Occipital lobe (tissue), 3 donors: ENCODE measurements at places on chromosomes 3 and 15. TPM values are rescaled to one million over a fixed set of nuclear protein-coding genes. Genes with fewer than 3 reads are reported as not detected.

The CPB1 gene
- total RNA-seq = not detected

The TEX9 gene
- total RNA-seq = 23.2 TPM

The ADAMTS9 gene
- 17.3 TPM for total RNA-seq

The ECE2 gene
- total RNA-seq = 2.2 TPM

The FOXB1 gene
- total RNA-seq = not detected

The GOLGA8G gene
- total RNA-seq = not detected

The TMEM207 gene
- not detected for total RNA-seq

The HYAL1 gene
- total RNA-seq = 0.16 TPM

The MAP1A gene
- 35.7 TPM for total RNA-seq

The FAM219B gene
- total RNA-seq = 64.6 TPM

The MAP6D1 gene
- total RNA-seq = 4.5 TPM

The OR5K2 gene
- not detected for total RNA-seq

DNA sequence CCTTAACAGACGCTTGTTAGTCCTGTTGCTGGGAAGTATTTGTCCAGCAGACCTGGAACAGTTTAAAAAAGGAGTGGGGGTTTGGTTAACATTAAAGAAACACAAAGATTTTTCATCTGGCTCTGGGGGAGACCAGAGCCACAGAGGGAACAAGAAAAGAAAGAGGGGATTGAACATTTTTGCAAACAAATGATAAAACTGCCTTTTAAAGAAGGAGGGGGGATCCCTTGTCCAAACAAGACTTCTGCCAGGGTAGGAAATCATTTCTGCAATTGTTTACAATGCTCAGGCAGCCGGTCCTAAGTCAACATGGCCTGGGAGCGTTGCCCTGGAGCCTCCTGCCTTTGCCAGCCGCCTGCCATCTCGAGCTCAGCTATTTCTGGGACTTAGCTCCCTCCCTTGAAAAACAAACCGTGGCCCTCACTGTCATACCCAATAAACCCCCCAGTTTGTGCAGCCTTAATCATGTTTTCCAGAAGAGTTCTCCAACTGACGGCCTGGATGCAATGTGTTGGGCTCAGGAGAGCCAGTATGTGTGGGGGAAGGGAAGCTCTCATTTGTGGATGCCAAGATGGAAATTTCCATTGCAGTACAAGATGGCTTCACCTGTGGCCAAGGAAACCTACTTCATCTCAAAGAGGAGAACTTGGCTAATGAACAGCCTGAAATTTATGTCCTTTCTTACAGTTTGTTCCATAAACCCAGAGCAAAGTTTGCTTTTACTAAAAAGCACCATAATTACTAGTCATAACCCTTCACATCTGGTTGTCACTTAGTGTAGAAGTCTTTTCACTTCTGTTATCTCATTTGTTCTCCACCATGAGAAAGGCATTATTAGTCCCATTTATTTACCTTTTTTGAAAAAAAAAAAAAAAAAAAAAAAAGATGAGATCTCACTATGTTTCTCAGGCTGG lies 75.9 kb upstream of the RNU6-1 start:
- no peak for DNase-seq

GRCh38 chr15:51356983-51357382 lies 15.5 kb downstream of the GLDN start:
- DNase-seq = no peak

GRCh38 chr3:152443212-152444023 lies 174.7 kb downstream of the MBNL1 start:
- no peak for DNase-seq

GRCh38 chr15:98035577-98036010 lies 75.1 kb downstream of the ARRDC4 start:
- no peak for DNase-seq

- no peak for DNase-seq
These were observed 247.4 kb upstream of the CHRNA7 start for GRCh38 chr15:31782951-31783350.

GRCh38 chr3:60657972-60658371 lies 593.3 kb downstream of the FHIT start:
- no peak for DNase-seq

- no peak for DNase-seq
These were observed 3.7 kb upstream of the PLXNB1 start for GRCh38 chr3:48433472-48434118.

GRCh38 chr15:26352909-26353308 lies 420.0 kb downstream of the GABRB3 start:
- no peak for DNase-seq

GRCh38 chr15:29822100-29822683 lies at the start of gene TJP1:
Gene TJP1, minus strand, starts transcription at chr15:29822468. Its CDS starts 440 bp downstream, at chr15:29822028.
- DNase-seq = peak; percentile 57

DNA sequence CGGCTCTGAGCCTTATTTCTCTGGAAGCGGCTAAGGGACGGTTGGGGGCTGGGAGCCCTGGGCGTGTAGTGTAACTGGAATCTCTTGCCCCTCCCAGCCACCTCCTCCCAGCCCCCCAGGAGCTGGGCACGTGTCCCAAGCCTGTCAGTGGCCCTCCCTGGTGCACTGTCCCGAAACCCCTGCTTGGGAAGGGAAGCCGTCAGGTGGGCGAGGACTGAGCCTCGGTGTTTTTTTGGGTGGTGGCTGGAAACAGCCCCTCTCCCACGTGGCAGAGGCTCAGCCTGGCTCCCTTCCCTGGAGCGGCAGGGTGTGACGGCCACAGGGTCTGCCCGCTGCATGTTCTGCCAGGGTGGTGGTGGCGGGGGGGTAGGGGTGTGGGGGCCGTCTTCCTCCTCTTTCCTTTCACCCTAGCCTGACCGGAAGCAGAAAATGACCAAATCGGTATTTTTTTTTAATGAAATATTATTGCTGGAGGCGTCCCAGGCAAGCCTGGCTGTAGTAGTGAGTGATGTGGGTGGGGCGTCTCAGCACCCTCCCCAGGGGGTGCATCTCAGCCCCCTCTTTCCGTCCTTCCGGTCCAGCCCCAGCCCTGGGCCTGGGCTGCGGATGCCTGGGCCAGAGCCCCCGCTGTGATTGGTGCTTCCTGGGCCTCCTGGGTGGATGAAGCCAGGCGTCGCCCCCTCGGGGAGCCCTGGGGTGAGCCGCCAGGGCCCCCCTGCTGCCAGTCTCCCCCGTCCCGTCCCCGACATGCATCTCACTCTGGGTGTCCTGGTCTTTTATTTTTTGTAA lies 58.8 kb upstream of the GOLGA8A start:
- DNase-seq = no peak

GRCh38 chr3:73716418-73716817 lies 91.7 kb upstream of the PDZRN3 start:
- DNase-seq = no peak

DNA sequence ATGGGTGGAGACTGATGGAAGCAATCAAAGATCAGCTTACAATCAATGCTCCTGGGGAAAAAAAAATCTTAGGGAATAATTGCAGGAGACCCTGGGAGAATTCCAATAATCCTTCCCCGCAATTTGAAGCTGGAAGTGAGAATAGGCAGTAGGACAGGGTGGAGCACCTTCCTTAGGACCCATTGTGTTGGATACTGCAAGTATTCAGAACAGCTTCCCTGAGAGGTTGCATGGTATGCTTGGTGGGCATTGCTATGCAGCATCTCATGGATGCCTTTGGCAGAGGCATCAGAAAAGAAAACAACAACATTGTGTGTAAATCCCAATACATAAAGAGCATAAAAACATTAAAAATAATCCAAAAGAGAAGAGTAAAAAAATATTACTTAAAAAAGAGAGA lies 24.6 kb upstream of the DUT start:
- DNase-seq = no peak

DNA sequence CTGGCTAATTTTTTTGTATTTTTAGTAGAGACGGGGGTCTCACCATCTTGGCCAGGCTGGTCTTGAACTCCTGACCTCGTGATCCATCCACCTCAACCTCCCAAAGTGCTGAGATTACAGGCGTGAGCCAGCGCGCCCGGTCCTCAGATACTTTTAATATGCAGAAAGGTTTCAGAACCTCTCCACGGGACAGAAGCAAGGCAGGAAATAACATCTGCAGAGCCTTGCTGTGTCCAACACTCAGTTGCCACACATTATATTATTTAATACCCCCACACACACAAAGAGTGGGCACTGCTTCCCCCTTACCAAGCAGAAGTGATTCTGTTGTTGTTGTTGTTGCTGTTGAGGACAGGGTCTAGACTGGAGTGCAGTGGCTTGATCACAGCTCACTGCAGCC lies 28.0 kb downstream of the OSBPL10 start:
- no peak for DNase-seq

DNA sequence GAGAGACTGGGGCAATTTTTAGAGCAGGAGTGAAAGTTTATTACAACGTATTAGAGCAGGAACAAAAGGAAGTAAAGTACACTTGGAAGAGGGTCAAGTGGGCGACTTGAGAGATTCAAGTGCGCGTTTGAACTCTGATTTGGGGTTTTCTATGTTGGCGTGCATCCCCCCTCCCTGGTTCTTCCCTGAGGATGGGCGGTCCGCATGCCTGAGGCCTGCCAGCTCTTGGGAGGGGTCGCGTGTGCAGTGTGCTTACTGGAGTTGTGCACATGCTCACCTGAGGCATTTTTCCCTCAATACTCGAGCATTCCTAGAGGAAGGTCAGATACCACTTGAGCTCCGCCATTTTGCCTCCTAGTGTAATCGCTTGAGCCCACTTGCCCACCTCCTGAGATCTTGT lies 10.4 kb upstream of the CHAC1 start:
- DNase-seq = no peak

- no peak for DNase-seq
These were observed 101.4 kb downstream of the KLHL25 start for GRCh38 chr15:85693277-85693676.

DNA sequence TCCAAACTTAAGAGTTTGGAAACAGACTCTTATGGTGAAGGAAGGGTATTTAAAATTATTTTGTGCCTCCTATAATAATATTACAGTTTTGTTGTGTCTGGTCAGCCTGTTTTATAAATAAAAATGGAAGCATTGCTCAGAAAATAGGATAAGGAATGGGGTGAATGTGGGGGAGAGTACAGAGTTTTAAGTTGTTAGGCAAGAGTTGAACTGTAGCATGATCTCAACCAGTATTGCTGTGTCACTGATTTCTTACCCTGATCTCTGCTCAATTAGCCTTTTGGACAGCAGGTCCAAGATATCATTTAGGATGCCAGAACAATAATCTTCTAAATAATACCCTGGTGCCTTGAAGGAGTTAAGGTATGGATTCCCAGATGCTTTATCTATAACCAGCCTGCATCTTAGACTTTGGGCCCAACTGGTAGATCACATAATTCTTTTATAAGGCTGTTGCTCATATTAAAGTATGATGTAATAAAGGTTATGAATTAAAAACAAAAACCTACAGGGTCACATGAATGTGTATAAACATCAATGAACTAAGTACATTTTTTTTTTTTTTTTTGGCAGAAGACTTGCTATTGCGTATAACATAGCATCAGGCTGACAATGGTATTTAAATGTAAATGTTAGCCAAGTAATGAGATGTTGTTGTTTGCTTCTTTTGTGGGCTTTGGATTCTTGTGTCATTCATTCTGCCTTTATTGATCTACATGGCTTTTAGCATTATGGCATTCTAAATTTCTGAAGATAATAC lies 70.0 kb downstream of the MITF start:
- DNase-seq = no peak

- no peak for DNase-seq
These were observed 161.3 kb upstream of the CBLB start for GRCh38 chr3:106029954-106030626.

DNA sequence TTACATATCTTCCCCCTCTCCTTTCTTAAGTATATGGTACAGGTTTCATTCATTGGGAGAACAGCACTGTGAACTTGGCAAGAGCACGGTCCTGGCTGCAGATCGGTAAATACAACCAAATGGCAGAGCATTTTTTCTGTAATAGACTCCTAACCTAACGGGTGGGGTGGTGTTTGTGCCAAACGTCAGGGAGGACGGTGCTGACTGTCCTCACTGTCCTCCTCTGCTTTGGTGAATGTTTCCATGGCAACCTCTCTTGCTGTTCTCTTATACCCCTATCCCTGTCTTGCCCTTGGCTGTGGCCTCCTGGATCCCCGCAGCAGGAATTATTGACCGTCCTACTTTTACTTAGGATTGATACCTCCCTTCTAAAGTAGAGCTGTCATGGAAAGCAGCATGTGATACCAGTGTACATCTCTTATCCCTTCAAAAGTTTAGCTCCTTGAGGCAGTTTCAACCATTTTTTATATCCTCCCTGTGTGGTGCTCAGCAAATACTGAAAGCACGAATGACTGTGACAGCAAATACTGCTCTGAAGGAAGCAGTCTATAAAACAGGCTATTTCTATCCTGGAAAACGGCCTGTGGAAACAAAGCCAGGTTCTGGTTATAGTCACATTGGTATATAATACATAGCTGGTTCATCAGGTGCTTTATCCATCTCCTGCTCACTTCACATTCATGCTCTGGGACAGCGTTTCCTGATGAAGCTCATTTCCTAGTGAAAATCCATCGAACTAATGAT lies 275.4 kb upstream of the C2CD4B start:
- no peak for DNase-seq

GRCh38 chr15:75821786-75822345 lies 21.4 kb upstream of the UBE2Q2 start:
- DNase-seq = no peak

GRCh38 chr3:38575279-38575843 lies 74.1 kb downstream of the SCN5A start:
- no peak for DNase-seq

DNA sequence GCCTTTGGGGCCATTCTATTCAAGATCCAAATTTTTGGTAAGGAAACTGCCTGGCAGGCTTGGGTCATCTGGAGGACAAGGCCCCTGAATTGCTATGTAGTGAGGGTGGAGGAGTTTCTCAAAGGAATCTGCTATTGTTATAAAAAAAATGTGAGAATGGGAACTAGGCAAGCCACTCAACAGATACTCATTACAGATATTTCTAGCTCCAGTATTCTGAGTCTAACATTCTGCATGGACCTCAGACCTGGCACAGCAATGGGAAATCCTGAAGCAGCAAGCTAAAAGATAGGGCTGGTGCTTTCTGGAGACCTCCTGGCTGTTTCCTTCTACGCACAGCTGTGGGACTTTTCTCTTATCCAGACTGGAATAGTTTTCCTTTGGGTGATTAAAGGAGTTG lies 430.7 kb upstream of the RBMS3 start:
- no peak for DNase-seq

GRCh38 chr3:120678331-120678947 lies 3.6 kb downstream of the HGD start:
- peak; percentile 36 for DNase-seq

DNA sequence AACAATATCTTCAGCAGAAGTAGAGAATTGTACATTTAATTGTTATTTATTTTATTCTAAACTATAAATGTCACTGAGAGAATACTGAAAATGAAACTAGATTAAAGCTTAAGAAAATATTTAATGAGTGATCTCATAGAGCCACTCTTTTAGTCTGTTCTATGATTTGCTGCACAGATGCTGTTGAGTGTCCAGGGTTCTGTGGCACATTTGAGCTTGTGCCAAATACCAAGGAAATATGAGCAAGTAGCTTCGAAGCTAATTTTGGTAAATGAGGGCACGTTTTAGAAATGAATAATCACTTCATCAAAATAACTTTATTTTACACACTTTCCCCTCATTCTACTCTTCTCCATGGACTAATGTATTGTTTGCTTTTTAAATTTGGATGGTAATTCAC lies 53.6 kb upstream of the THRB start:
- DNase-seq = no peak

- DNase-seq = no peak
These were observed 221.4 kb downstream of the NR1D2 start for GRCh38 chr3:24166515-24166914.
